ENCODE measurements at places on chromosomes 3 and 15.

DNA sequence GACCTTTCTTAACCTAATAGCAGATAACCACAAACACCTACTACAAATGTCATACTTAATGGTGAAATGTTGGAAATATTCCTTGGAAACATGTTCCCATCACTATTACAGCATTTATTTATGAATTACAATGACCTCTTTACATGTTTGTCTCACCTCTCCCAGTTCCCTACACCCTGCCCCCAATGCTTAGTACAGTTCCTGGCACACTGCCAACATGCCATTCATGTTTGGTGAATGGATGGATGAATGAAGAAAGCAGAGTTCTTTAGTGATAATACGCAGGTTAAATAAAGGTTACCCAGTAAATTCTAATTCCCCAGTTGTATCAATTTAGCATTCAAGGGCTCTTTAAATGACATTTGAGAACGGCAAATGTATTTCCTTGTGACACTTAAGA, 259.9 kb upstream of the ATP11B start:
- no peak for DNase-seq

DNA sequence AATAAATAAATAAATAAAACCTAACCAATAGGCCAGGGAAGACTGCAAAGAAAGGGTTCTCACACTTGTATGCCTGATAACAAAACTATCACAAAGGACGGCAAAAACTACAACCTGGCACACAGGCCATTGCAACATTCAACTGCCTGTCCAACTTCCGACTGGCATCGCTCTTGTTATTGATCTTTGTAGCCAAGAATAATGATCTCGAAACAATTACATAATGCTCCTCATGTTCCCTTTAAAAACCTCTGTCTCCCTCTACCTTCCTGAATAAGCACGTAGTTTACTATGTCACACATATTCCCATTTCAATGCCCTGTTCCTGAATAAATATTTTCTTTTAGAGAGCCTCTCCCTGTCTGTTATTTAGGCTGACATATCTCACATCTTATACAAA, 74.3 kb downstream of the B3GNT5 start:
- no peak for DNase-seq

- DNase-seq = no peak
Measured at GRCh38 chr3:177257006-177257405, 59.7 kb upstream of the TBL1XR1 start.

DNA sequence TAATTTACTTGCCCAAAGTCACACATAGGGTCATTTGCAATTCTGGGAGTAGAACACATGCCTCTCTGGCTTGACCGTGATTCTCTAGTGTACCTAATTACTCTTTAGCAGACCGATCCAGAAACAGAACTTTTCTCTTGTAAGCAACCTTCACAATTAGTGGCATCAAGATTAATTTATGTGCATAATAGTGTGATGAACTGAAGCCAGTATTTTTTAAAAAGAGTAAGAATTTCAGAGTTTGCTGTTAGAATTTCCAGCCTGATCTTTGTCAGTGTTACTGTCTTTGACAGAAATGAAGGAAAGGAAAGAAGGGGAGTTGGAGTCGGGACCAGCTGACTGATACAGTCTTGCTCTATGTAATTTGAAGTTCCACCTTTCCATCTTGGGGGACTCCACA, 137.1 kb downstream of the SPATA16 start:
- DNase-seq = no peak

DNA sequence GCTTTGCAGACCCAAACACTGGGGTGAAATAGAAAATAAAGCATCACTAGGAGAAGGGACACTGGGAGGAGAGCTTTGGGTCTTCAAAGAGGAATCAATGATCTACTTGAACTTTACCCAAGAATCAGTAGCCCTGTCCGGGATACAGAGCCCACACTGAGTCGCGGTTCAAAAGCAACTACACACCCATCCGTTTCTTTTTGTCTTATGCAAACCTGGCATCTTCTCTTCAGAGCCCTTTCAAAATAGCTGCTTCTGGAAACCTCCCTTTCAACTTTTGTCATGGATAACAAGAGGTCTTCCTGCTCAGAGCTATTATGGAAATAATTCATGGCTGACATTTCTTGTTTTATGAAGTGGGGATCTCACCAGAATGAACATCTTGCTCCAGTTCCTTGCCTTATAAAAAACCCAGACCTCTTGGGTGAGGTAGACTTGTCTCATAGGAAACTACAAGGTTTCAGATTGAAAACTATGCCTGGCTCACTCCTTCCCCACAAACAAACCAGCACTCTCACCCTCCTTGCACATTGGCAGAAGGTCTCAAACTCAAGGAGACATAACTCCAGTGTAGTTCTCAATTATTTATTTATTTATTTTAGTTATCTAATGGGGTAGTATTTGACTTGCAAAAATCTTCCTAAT, 115.1 kb upstream of the ARHGEF3 start:
- DNase-seq = no peak

GRCh38 chr15:77773903-77774302, 141.2 kb upstream of the LINGO1 start:
- no peak for DNase-seq

All from stimulated activated CD4-positive, alpha-beta T cell treated with anti-CD3 and anti-CD28 coated beads, Interleukin-15, amount 100 ng/mL, for 1 hour (primary cell).